HS-27A (cell line): ENCODE measurements at places on chromosomes 13 and 19.

- DNase-seq: no peak
These were observed 14.9 kb upstream of the SCN1B start for GRCh38 chr19:35015270-35015953.

DNA sequence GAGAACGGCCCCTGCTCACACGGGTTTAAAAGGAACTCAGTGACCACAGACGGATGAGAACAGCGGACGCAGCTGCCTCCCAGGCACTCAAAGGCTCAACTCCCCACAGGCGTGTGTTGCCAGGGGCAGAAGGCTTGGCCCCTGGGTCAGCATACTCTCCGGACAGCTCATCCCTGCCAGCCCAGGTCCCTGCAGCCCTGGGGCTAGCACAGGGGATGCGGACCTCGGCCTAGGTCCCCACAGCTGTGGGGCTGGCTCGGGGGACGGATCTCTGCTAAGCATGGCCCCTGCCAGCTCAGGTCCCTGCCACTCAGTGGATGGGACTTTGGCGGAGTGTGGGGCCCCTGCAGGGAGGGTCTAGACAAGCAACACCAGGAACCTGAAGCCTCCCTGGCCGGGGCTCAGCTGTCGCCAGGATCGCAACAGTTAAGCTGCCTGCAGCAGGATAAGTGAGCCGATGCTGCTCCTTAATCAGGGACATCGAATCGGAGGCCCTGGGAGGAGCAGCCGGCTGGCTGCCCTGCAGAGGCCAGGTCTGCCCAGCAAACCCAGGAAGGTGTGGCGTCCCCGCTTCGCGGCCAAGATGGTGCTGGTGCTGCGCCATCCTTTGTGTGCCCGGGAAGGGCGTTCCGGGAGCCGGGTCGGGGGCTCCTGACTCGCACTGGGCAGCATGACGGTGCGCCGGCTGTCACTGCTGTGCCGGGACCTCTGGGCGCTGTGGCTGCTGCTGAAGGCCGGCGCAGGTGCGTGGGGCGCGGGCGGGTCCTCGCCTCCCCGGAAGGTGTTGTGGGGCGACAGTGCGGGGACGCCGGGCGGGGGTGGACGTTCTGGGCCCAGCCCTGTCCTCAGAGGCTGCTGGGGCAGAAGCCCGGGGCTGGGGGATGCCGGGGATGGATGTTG, 32.5 kb downstream of the MCF2L start:
- no peak for DNase-seq

- DNase-seq: no peak
These were observed 6.4 kb upstream of the EPHX3 start for GRCh38 chr19:15238639-15239155.

DNA sequence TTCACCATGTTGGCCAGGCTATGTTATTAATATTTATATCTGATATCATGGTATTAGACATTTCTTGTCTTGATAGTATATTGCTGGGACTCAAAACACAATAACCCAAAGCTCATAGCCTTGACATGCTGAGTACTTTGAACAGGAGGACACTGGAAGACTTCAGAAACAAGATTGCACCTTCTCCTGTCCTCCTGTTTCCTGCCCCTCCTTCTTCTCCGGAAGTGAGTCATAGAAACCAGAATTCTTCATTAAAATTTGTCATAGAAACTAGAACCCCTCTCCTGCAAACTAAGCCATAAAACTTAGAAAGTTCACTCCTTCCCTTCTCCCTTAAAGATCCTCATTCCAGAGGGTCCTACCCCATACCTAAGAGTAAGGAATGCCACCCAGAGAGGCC, 400.2 kb downstream of the SLITRK5 start:
- DNase-seq: no peak

DNA sequence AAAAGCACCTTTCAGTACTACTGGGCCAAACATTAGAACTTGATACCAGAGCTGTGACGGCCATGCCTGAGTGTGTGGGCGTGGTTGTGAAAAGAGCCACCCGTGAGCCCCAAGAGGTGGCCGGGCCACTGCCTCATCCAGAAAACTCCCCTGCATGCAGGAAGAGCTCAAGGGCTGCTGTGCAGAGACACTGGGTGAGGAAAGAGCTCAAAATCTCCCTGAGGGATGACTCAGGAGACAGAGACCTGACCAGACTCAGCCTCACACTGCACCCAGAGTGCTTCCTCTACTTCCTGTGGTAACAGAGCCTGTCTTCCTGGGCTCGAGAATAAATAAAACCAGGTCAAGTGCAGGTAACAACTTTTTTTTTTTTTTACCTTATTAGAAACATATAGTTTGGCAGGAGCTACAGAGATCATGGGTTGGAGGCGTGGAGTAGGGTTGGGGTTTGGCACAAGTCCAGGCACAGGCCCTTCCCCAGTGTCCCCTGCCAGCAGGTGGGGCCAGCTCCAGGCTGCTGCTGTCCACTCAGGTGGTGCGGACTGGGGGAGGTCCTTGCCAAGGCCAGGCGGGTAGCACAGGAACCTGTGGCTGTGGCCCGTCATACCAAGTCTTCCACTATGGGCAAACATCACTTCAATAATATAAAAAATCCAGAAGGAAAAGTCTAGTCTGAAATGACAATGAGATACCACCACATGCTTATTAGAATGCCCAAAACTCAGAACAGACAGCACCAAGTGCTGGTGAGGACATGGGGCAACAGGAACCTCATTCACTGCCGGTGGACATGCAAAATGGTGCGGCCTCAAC, 25.5 kb downstream of the ELL start:
- no peak for DNase-seq

DNA sequence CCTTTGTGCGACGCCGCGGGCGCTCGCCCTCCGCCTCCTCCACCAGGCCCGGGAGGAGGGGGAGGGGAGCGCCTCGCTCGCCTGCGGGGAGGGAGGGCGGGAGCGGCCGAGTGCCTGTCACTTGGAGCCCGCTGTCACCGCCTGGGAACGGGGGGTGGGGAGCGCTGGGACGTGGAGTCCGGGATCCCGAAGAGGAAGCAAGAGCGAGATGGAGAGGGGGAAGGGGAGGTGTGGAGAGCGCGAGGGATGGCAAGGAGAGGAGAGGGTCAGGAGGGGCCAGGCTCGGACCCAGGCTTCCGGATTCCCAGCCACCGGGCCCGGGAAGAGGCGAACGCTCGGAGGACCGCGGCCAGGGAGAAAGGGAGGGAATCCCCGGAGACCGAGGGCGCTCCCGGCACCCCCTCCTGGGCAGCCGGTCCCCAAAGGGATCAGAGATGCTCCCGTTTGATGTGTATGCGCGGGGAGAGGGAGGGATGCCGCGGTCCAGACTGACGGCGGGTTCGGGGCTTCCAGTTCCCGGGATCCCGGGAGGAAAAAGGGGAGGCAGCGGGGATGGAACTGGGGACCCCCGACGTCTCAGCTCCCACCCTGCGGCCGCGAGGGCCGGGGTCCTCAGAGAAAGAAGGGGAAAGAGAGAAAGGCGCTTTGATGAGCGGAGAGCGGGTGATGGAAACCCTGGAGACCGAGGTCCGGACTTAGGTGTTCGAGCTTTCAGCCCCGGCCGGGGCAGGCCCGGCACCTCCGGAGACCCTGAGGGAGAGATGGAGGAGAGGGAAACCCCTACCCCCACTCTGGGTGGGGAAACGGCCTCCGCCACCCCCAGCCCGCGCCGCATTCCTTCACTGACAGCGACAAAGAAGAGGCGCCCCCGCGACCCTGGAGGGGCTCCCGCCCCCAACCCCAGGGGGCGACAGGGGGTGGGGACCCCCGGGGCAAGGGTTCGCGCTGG, 4.7 kb upstream of the DPF1 start:
- DNase-seq: no peak

GRCh38 chr19:7988307-7988706, 17.1 kb downstream of the ELAVL1 start:
- no peak for DNase-seq

GRCh38 chr19:5006201-5006600, 37.3 kb downstream of the KDM4B start:
- DNase-seq: no peak

- DNase-seq: no peak
These were observed 269.1 kb downstream of the GPC5 start for GRCh38 chr13:91667486-91667885.

DNA sequence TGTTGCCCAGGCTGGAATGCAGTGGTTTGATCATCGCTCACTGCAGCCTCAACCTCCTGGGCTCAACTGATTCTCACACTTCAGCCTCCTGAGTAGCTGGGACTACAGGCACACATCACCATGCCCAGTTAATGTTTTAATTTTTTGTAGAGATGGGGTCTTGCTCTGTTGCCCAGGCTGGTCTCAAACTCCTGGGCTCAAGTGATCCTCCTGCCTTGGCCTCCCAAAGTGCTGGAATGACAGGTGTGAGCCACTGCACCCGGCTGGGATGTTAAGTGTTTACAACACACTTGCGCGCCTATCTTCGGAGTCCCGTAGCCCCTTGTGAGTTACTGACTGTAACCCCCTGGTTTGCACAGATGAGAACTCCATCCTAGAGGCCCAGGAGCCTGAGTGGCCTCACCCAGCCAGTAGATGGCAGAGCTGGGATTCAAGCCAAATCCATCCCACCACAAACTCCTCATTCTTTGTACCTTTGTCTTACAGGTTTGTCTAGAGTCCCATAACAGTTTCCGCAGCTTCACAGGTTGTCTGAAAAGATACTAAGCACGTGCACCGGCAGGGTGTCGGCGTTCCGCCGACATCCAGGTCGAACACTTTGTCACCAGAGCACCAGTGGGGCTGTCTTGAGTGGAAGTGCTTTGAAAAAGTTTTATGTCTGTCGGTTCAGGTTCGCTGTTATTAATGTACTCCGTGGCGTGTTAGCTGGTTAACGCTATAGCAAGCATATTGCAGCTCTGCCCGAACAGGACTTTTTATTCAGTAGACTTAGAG, 14.7 kb downstream of the MAG start:
- DNase-seq: no peak

DNA sequence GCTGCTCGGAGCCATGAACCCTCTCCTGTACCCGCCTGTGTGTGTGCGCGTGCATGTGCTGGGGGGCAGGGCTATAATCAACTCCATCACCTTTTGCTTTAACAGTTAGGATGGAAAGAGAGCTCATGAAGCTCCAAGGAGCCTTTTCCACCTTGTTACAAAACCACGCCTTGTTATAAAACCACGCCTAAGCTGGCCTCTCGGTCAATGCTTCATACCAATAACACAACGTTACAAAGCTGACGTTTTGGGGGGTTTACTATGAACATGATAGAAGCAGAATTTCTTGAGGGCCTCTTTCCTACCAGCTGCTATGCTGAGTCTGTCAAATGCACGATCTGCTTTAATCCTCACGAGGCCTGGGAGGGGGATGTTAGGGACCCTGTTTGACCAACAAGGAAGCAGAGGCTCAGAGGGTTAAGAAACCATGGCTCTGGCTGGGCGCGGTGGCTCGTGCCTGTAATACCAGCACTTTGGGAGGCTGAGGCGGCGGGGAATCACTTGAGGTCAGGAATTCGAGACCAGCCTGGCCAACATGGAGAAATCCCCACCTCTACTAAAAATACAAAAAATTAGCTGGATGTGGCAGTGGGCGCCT, 11.9 kb downstream of the CAPS start:
- no peak for DNase-seq

DNA sequence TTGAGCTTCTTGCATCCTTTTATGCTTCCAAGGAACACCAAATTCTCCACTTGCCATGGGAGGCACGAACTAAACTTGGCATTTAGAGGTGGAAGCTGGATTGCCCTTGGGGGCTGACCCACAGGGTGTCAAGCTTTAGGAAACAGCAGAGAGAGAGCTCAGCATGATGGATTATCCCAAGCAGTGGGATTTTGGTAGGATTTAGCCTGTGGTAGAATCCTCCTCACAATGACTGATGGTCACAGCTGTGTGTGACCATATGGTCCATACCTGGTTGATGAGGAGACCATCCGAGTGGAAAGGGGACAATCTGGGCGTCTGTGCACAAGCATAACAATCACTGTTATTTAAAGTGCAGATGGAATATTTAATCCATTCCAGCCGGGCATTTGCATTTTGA, 40.1 kb upstream of the PSG9 start:
- DNase-seq: no peak

DNA sequence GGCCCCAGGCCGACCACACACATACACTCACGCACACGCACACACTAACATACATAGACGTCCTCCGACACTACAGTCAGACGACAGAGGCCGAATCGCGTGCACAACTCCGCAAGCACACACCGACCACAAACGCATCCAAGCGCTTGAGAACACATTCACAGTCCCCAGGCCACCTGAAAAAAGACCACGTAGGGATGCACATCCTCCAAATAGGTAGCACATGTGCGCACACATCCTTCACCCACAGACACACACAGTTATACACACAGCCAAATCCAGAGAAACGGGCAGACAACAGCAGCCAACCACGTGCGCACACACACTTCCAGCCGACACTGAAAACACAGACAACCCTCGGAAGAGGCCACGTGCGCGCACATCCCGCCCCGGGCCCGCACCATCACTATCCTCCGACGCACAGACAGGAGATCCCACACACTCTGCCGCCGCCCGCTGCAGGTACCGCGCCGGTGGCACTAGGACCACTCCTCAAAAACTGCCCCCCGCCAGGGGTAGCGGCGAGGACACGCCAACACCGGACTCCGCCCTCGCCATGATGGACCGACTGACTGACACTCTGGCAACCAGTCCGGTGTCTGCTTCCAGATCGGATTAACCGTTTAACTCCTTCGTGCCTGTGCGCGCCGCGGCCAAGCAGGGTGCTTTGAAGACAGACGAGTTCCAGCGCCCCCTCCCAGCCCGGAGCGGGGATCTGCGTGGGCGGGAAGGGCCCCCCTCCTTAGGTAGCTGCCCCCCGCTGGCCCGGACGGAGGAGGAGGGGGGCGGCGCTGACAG, 493 bp upstream of the PDE4A start:
- no peak for DNase-seq

DNA sequence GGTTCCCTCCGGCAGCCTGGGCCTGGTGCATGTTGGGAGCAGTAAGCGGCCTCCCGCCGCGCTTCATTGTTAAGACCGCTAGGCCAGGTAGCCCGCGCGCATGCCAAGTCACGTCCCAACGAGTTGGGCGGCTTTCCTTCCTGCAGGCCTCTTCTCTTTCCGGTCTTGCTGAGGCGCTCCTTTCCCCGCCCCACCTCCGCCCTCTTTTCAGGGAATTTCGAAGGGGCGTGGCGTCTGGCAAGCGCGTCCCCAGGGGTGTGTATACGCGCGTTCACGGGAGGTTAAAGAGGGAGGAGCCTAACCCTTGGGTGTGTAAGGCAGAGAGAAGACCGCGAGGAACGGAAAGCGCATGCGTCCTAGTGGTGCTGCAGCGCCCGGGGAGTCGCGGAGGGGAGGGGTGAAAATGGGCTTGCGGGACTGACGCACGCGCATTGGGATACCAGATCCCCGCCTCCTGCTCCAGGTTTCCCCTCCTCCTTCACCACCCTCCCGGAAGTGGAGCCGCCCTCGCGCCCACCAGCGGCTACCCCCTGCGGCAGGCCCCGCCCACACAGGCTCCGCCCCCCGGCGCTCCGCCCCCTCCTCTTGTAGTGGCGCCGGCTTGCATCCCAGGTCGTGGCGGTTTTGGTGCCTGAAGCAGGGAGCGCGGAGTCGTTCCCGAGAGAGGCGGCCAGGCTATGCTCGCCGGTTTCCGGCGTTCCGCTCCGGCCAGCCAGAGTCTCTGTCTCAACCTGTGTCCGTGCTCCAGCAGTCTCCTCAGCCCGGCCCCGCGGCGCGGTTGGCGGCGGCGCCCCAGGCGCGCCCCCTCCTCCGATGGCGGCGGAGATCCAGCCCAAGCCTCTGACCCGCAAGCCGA, at the start of gene WDFY2:
Gene WDFY2, plus strand, starts transcription at position 588 of the 856 bp plus-strand sequence. Its CDS starts 226 bp downstream, at position 814.
- DNase-seq: peak; percentile 95
